ENCODE measurements at places on chromosomes 5 and 9.

GRCh38 chr5:78495800-78496199 is 135.4 kb downstream of the SCAMP1 start:
- H3K4me3 ChIP-seq = no peak overlapping the region
- no peaks in the 10 kb centered on the region for H3K36me3 ChIP-seq
- peaks cover 17% of the 10 kb centered on the region for H3K4me1 ChIP-seq
- no peak for DNase-seq
- no peaks in the 10 kb centered on the region for H3K27me3 ChIP-seq

DNA sequence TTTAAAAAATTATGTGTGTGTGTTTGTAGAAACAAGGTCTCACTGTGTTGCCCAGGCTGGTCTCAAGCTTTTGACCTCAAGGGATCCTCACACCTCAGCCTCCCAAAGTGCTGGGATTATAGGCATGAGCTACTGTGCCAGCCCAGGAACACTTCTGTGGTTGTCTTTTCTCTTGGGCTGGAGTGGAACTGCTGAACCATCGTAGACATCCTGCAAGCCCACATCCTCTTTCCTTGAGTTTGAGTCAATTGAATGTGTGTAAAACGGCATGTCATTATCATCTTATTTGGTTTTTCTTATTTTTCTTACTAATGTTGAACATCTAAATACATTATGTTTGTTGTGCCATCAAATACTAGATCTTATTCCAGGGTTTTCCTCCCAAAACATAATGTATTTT is 40.0 kb downstream of the EHMT1 start:
- H3K27ac ChIP-seq = no peak overlapping the region
- no peak overlapping the region for H3K4me3 ChIP-seq
- peaks cover 9% of the 10 kb centered on the region for H3K36me3 ChIP-seq
- H3K27me3 ChIP-seq = no peaks in the 10 kb centered on the region

- DNase-seq = no peak
- peaks cover 1% of the 10 kb centered on the region for H3K4me1 ChIP-seq
- H3K4me3 ChIP-seq = no peak overlapping the region
- H3K36me3 ChIP-seq = no peaks in the 10 kb centered on the region
Measured at GRCh38 chr9:95762322-95762721, 113.2 kb upstream of the ERCC6L2 start.

DNA sequence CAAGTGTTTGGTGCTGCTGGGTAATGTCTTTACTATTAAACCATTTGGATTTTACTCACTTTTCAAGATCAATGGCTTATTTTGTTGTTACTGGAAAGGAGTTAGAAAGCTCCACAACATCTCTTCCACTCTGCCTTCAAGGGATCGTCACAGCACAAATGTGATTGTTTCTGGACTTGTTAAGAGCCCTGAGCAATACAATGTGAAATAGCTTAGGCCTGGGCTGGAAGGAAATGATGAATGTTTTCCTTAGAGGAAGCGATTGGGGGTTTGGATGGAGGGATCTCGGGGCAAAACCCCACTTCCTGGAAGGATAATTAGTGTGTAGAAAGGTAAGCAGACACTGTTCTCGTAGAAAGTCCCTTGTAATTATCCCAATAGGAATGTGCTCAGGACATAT is 59.3 kb upstream of the MYO10 start:
- no peaks in the 10 kb centered on the region for H3K27me3 ChIP-seq
- no peaks in the 10 kb centered on the region for H3K36me3 ChIP-seq
- DNase-seq = no peak
- no peak overlapping the region for H3K27ac ChIP-seq
- no peak overlapping the region for H3K4me3 ChIP-seq

- no peak for DNase-seq
- no peaks in the 10 kb centered on the region for H3K4me1 ChIP-seq
- H3K4me3 ChIP-seq = no peak overlapping the region
- no peak overlapping the region for H3K27ac ChIP-seq
Measured at GRCh38 chr5:158436271-158437065, 577.5 kb upstream of the CLINT1 start.

DNA sequence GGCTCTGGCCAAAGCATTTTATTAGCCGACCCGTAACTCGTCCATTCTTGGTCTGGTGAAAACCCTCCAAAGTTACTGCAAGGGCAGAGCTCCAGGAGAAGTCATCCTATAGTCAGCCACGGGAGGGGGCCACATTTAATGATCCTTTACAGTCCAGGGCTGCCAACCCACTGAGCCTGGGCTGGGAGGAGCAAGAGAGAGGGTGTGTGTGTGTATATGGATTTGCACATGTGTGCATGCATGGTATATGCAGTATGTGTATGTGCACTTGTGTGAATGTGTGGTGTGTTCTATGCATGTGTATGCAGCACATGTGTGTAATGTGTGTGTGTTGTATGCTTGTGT is 4.2 kb upstream of the RASGEF1C start:
- peaks cover 11% of the 10 kb centered on the region for H3K4me1 ChIP-seq
- peak; percentile 63 for DNase-seq
- H3K27ac ChIP-seq = no peak overlapping the region
- no peak overlapping the region for H3K4me3 ChIP-seq
- H3K27me3 ChIP-seq = peaks cover 14% of the 10 kb centered on the region

GRCh38 chr5:54446379-54446732 is 9.1 kb upstream of the HSPB3 start:
- no peak overlapping the region for H3K4me3 ChIP-seq
- no peak for DNase-seq
- H3K27me3 ChIP-seq = no peaks in the 10 kb centered on the region
- H3K36me3 ChIP-seq = no peaks in the 10 kb centered on the region

DNA sequence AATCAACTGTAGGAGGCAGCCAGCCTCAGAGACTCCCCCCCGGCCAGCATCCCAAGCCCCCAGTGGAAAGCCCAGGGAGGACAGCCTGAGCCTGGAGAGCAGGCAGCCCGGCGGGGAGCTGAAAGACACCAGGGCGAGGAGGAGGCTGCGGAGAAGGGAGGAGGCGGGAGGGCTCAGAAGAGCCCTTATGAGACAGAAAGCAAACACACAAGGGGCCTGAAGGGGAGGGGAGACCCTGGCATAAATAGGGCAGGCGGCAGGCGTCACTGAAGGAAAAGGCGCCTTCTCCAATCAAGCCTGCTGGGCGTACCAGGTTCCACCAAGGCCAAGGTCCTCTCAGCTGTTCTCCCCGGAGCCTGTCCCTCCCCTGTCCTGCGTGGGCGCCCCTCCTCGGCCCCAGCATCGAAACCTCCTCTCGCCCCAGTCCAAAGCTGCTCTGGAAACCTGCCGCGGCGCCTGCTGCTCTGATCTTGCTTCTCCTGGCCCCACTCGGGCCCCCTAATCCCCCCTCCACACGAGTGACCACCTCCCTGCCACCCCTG is 1.3 kb downstream of the SLC9A3 start:
- no peak overlapping the region for H3K4me3 ChIP-seq
- no peaks in the 10 kb centered on the region for H3K36me3 ChIP-seq
- H3K27ac ChIP-seq = no peak overlapping the region
- H3K4me1 ChIP-seq = peaks cover 16% of the 10 kb centered on the region
- no peak for DNase-seq

DNA sequence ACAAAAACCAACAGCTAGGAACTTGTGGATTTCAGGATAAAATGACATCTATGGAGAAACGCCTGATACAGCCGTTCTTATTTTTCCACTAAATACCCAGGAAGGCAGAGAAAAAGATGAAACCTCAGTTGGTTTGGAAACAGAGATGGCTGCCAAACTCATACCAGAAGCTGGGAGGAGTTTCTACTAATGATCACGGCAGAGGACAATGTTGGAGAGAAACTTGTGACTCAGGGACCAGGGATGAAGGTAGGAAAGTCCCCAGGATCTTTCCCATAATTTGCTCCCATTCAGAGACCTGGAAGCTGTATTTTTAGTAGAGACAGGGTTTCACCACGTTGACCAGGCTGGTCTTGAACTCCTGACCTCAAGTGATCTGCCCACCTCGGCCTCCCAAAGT is 187.1 kb upstream of the IER5L start:
- H3K4me3 ChIP-seq = no peak overlapping the region
- no peaks in the 10 kb centered on the region for H3K27me3 ChIP-seq
- no peak for DNase-seq
- H3K36me3 ChIP-seq = no peaks in the 10 kb centered on the region

Data from suprapubic skin (tissue), 4 donors.